ENCODE measurements at places on chromosomes 11 and 22. TPM values are rescaled to one million over a fixed set of nuclear protein-coding genes. Genes with fewer than 3 reads are reported as not detected.

DNA sequence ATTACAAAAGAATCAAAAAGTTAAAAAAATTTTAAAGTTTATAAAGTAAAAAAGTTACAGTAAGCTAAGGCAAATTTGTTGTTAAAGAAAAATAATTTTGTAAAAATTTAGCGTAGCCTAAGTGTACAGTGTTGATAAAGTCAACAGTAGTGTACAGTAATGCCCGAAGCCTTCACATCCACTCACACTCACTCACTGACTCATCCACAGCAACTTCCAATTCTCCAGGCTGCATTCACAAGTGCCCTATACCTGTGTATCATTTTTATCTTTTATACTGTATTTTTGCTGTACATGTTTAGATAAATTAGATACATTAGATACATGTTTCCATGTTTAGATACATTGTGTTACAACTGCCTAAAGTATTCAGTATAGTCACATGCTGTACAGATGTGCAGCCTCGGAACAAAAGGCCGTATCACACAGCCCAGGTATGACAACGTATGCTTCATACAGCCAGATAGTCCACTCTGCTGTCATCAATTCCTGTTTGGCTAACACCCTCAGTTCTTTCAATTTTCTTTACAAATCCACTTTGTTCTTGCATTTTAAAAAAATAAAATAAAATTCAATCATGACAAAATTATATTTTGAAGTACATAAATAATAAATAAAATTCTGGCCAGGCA is 80.7 kb downstream of the RBFOX2 start:
- no peak for DNase-seq

- no peak for DNase-seq
Measured at GRCh38 chr11:103959279-103959942, 77.0 kb upstream of the DDI1 start.

DNA sequence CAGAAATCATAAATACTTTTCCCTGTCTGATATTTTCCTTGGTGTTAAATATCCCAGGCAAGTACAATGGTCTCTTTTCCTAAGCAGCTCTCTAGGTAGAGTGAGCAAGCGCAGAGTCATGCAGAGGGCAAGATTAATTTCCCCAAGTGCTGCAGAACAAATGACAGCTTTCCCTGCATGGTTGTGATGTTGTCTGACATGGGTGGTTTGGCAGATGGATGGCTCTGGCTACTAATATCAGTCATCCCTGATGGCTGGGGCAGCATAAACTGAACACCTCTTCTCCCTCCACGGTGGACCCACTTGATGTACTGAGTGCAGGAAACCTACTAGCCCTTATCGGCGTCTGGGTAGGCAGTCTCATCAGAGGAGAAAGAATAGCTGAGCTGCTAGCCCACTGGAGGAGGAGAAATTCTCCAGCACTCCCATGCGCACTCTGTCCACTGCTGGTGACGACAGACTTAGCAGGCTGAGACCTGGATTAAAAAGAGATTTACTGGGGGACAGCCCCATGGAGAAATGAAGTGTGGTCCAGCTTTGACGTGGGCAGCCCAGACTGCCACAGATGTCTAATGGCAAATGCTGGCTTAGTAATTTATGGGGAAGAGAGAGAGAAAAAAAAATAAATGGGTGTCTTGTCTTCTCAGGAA is 202.9 kb downstream of the DBX1 start:
- DNase-seq: no peak

DNA sequence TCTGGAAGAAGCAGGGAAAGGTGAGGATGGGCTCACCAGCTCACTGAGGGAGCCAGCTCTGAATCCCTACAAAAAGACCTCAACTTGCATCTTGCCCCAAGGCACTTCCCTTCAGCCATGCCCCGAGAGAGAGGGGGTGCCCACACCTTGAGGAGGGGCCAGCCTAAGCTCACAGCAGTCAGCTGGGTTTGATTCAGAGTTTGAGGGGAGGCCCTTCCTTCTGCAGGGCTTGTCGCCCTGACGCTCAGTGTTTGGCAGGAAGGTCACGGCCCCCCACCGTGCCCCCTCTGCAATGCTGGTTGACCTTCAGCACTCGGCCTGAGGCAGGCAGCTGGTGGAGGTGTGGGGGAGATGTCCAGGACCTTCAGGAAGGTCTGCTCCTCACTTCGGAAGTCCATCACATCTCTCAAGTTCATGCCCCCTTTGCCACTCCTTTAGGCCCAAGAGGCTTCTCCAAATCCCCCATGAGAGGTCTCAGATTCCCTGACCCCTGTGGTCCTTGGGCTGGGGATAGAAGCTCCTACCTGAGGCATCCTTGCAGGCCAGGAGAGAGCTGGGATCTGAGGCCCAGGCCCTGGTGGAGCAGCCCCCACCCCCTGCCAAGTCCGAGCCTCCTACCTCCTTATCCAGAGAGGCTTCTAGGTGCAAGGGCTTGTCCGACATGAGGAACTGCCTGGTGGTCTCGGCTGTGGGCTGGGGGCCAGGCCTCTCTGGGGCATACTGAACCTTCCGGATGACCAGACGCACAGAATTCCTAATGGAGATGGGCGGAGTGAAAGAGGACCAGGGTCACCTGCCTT is 37.6 kb downstream of the TPBGL start:
- DNase-seq: no peak

DNA sequence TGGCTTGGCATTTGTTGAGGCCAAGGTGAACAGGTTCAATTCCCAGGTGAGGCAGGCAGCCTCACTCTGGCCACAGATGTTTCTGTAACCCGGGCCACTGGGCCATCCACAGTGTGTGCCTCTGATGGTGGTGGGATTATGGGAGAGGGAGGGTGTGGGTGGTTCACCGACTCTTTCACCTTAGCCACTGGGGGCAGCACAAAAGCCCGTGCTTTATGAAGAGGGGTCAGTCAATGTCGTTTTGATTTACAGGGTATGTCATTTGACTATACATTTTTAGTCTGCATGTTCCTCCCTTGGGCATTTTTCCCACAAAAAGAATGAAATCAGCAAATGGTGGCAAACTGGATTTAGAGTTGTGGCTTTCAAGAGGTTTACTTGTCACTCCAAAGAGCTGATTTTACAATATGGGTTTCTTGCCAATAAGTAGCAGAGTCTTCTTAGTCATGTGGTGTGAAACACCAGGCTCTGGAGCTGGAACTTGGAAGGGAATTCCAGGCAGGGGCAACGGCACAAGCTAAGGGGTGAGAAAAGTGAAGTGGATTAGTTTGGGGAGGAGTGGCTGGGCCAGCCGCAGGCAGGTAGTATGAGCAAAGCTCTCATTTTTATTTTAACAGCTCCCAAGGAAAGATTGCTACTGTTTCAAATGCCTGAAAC is 217.8 kb upstream of the ZBED5 start:
- DNase-seq: peak; percentile 27

The TSGA10IP gene
- 2.0 TPM for total RNA-seq

- DNase-seq: peak; percentile 45
Measured at GRCh38 chr11:74694136-74694930, 36.9 kb downstream of the CHRDL2 start.

DNA sequence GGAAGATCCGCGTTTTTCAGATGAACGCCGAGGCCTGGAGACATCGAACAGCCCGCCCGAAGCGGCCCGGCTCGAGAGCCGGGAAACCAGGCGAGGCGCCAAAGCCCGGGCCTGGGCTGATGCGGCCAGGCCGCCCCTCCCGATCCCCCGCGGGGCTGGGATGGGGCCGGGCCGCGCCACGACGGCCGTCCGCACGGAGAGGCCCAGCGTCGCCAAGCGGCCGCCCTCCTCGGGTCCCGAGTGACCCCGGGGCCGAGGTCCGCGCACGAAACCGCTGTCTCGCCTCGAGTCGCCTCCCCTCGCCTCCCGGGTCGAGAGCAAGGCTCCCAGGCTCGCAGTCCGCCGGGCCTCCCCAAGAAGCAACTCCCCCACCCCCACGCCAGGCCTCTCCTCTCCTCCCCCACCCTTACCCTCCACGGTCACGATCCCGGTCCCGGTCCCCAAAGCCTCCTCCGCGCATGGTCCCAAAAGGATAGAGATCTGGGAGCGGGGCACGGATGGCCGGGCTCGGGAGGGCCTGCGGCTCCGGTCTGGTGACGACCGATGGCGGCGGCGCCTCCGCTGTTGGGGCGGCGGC is 482 bp downstream of the DDX17 start:
- DNase-seq: peak; percentile 52

GRCh38 chr11:20511982-20512381 is 87.4 kb upstream of the SLC6A5 start:
- no peak for DNase-seq

- DNase-seq: no peak
Measured at GRCh38 chr11:28512143-28512756, 404.1 kb downstream of the METTL15 start.
